ENCODE measurements at places on chromosomes 5 and 9.

DNA sequence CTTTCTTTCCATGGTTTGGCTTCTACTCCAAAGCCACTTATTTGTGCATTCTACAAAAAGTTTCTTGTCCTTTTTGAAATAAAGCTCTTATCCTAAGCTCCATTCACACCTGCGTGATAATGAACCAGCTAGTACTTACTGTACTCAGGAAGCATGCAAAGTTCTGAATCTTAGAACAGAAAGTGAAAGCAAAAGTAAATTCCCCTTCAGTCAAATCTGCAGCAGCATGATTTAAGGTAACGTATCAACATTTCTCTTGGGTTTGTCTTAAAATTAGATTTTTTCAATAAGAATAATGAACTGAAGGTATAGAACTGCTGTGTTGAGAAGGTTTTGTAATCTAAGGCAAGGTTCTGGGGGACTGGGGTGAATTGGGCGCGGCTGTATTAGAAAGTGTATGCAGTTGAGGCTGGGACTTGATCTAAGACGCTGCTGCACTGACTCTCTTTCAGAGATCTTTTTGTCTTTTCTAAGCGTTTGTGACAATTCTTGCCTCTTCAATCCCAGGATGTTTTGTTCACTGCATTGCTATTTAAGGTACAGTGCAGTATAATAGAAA is at the start of gene ERAP2:
ERAP2 (plus strand) TSS at position 209 of the 559 bp plus-strand sequence. CDS start 3,186 bp downstream, outside the sequence.
- DNase-seq, result peak; percentile 20

GRCh38 chr5:137606401-137606800 is 107.3 kb upstream of the SPOCK1 start:
- no peak for DNase-seq

- DNase-seq, result peak; percentile 98
Observed at GRCh38 chr5:175922192-175922885, 45.8 kb downstream of the THOC3 start.

DNA sequence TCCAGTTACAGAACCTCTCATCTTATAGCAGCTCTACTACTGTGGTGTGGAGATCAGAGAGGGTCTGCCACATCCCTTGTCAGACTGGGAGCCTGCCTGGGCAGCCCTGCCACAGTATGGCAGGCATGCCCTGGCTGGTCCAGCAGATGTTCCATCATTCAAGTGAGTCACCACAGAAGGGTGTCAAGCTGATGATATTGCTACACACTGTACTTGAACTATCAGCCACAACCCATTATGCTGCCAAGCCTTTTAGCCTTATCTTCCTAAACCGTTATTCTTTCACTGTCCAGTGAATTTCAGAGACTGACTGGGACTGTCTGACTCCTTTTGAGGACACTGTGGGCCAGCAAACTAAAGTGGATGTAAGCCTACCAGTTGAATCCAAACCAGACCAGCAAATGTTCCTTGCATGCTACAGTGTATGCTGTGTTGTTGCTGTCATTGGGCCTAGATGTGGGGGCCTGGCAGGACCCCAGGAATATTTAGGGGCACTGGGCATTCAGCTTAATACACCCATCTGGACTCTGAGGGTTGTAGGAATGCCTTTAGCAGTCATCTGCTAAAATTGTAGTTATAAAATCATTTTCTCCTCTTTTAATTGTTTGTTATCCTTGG is 202.6 kb downstream of the NR3C1 start:
- DNase-seq, result no peak

- DNase-seq, result no peak
Observed at GRCh38 chr9:72309364-72310133, 55.5 kb downstream of the ZFAND5 start.

GRCh38 chr9:129812385-129812784 is 9.4 kb downstream of the TOR1B start:
- DNase-seq, result no peak

- DNase-seq, result no peak
Observed at GRCh38 chr9:89165341-89165740, 13.3 kb downstream of the SHC3 start.

DNA sequence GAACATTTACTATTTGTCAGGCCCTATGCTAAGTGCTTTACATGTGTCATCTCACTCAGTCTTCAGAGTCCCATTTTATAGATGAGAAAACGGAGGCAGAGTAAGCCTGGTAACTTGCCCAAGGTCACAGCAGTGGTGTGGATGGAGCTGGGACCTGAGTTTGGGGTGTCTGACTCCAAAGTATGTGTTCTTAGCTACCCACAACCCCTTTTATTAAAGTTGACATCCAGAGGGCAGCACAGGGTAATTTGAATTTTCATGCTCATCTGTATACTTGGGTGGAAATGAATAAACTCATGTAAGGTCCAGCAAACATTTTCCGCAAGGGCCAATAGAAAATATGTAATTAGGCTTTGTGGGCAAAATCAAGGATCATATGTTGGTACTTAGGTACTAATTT is 93.4 kb upstream of the SLC25A48 start:
- DNase-seq, result no peak

DNA sequence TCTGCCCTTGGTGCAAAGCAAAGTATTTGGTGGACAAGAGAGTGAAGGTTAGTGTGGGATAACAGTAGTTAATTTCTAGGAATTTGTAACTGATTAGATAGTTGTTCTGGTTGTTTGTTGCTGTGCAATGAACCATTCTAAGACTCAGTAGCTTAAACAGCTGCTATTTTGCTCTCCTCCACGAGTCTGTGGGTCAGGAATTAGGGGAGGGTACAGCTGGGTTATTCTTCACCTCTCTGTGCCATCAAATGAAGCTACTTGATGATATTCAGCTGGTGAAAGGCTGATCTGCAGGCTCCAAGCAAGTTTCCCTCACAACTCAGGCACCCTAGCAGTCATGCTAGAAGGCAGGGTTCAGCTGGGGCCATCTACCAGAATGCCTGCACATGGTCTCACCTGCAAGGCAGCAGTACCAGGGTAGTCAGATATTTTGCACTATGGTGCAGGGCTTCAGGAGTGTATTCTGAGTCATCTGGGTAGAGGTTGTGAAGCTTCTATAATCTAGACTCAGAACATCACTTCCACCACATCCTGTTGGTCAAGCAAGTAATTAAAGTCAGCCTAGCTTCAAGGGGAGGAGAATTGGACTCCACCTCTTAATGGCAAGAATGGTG is 159.5 kb upstream of the SLC28A3 start:
- DNase-seq, result no peak

DNA sequence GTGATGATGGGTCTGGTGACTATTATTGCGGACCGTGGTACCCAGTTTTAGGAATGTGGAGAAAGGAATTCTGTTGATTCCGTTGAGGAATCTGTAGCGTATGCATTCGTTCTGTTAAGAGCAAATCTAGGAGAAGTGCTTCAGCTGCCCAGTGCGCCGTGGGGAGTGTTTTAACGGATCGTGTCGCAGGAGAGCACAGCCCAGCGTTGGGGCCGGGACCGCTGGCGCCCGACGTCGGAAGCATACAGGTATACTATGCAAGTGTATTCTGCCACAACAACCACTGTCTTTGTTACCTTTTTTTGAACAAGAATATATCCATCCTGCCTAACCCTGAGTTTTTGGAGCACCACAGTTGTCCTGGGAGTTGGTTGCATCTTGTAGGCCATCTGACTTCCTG is 42.7 kb downstream of the TENT4A start:
- DNase-seq, result no peak

DNA sequence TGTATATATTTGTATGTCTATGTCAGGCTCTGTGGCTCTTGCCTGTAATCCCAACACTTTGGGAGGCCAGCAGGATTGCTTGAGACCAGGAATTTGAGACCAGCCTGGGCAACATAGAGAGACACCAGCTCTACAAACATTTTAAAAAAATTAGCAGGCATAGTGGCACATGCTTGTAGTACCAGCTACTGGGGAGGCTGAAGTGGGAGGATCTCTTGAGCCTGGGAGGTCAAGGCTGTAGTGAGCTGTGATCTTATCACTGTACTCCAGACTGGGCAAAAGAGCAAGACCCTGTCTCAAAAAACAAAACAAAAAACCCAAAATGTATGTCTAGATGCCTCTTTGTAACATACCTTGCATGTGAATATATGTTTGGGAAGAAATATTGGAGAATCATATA is 15.8 kb downstream of the ARRDC3 start:
- DNase-seq, result no peak

DNA sequence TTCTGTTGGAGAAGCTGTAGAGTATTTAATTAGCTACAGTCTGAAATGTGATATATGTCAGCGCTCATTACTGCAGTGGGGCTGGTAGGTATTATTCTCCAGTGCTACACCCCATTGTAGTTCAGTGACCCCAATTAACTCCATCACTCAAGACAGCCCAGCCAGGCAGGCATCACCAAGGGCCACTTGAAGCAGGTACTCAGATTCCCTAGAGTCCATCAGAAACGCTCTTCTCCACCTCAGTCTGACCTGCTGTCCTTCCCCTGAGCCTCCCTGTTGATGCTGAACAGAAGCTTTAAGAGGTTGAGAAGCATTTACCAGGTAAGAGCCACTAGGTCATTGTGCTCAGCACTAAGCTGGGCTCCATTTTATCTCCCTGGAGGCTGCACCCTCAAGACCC is 71.8 kb downstream of the GALNT10 start:
- no peak for DNase-seq

- no peak for DNase-seq
Observed at GRCh38 chr5:18772475-18772874, 1138.2 kb downstream of the TAF11L14 start.

GRCh38 chr9:113988385-113989016 is 89.6 kb downstream of the AMBP start:
- no peak for DNase-seq

DNA sequence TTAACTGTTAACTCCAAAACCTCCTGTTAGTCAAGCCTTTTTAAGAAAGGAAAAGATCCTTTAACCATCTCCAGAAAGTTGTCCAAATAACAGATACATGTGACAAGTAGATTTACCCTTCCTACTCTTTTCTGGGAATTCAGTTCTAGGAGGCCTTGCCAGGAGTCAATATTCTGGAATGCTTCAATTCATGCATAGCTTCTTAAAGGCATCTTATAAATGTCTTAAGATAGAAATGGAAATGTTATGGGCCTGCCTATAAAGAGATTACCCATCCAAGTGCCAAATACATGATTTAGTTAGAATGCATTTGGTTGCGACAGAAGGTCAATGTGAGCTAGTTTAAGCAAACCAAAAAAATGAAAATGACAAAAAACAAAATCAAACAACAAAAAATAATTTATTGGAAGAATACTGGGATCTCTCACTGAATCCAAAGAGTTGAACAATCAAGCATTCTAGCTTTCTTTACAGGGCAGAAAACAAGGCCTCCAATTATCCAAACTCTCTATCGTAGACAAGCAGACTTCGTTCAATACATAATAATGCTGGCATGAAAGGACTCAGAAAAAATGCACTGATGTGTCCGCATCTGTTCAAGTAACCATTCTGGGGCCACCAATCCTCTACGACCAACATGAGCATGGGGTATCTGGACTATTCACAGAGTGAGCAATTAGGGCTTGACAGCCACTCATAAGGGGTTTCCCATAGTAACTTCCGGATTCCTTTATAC is 188.6 kb downstream of the CTNND2 start:
- DNase-seq, result no peak

GRCh38 chr9:92978345-92978875 is 31.1 kb downstream of the FGD3 start:
- DNase-seq, result no peak

DNA sequence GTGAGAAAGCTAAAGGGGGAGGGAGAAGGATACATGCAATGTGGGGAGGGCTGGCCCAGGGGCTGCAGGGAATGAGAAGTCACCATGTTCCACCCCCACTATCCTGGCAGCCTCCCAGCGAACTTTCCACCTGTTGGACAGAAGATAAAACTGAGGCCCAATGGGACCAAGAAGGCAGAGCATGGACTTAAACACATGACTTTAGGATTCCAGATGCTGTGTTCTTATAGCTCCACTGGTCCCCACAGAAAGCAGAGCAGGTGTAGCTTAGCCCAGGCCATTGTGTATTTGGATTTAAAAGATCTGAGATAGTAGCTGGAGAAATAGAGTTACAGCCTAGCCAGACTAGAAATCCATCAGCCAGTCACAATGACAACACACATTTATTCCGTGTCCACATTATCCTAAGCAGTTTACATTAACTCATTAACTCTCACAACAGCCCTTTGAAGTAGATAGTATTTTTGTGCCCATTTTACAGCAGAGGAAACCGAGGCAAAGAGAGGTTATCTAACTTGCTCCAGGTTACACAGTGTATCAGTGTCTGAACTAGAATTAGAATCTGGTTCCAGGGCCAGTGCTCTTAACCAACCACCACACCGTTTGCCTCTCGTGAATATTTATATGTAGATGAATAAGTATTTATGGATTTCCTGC is 121.0 kb downstream of the RGS3 start:
- DNase-seq, result no peak

- DNase-seq, result no peak
Observed at GRCh38 chr9:112780450-112781036, 30.0 kb downstream of the SNX30 start.

- DNase-seq, result no peak
Observed at GRCh38 chr5:14491015-14491915, 90.3 kb upstream of the OTULINL start.

- no peak for DNase-seq
Observed at GRCh38 chr5:61498121-61498520, 166.1 kb downstream of the ZSWIM6 start.

DNA sequence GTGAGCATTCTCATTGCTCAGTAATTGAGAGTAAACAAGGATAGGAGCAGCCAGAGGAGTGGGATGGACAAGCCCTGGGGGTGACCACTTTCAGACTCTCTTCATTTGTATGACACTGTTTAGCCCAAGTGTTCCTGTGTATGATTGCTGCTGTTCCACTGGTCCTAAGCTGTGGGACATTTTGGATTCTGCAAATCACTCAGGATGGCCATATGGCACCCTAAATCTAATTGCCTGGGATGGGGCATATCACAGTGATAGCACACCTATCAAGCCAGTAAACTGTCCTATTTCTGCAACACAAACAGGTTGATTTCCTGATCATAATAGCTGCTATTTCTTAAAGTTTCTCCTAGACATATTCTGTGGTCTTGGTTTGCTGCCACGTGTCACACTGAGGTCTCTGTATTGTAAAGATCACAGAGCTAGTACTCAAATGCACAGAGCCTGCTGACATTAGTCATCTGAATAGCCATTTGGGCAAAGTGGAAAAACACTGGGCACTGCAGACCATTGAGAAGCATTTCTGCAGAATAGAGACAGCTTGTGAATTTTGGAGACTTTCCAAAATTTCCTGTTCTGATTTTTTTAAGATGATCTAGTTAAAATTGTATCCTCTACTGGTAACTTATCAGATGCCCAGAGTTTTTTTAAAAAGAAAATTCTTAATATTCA is 320.2 kb downstream of the RFX3 start:
- DNase-seq, result no peak

DNA sequence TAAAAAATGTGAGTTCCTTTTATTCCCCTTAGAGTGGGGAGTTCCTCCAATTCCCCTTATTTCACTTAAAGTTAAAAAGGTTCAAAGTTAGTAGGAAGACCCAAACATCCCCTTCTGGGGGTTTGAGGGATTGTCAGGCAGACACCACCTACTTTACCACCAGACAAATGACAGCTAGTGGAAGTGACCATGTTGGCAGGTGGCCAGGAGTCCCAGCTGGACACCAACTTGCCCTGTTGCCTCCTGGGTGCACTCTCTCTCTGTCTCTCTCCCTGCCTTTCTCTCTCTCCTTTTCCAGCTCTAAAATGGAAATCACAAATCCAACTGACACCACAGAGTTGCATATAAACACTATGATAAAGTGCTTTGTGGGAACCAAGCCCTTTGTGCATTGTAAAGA is 307.7 kb upstream of the TLE4 start:
- DNase-seq, result no peak

- DNase-seq, result no peak
Observed at GRCh38 chr5:135450336-135450735, 1.8 kb downstream of the TIFAB start.

GRCh38 chr9:32348106-32348695 is 36.2 kb upstream of the ACO1 start:
- DNase-seq, result no peak

All from BJ (cell line).